ENCODE measurements at places on chromosomes 11 and 22. TPM values are rescaled to one million over a fixed set of nuclear protein-coding genes. Genes with fewer than 3 reads are reported as not detected.

DEAF1 gene
- total RNA-seq, result 23.8 TPM

B4GALNT4 gene
- total RNA-seq, result 0.32 TPM

ALDH3B2 gene
- 206 TPM for total RNA-seq

ZNF215 gene
- total RNA-seq, result 2.2 TPM

SCARF2 gene
- total RNA-seq, result 0.48 TPM

CASTOR1 gene
- 43.7 TPM for total RNA-seq

DNA sequence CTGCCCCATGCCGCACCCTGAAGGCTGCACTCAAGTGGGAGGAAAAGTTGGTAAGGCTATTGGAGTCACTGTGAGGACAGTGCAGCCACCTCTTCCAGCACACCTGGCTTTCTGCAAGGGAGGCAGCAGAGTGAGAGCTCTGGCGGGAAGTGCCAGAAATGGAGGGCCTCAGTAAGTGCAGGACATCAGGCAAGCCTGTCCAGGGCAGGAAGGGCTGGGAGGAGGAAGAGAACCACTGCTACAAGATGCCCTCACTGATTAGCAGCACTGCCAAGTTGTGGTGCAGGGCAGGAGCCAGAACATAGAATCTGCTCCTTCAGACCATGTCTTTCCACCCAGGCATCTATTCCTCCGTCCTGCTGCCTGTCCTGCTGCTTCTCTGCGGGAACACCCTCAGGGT, 61.2 kb upstream of the CLTCL1 start:
- no peak for ATAC-seq

DNA sequence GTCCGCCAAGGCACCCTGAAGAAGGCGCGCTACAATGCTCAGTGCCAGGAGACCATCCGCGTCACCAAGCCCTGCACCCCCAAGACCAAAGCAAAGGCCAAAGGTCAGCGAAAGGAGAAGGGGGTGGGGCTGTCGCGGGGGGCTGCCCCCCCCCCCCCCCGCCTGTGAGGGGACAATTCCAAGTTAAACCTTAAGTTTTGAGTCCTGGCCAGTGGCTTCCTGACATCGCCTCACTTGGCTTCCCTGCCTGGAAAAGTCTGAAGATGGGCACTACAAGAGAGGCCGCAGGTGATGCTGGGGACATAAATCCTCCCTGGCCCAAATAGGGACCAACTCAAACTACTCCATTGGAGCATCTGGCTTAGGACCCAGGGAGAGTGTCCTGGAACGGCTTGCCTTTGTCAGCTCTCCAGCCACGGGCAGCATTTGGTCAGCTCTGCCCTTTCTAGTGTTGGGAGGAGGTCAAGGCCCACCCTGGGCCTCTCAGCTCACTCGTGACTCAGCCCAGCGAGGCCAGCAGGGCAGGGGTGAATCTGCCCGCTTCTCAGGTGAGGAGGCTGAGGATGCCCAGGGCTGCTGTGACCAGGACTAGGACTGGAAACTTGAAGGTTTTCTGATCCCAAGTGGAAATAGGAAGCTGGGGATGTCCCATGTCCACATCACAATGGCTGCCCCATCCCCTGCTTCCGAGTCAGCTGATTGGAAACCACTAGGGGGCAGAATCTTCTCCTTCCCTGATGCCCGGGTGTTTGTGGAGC, 1.4 kb downstream of the MDK start:
- ATAC-seq, result no peak

DNA sequence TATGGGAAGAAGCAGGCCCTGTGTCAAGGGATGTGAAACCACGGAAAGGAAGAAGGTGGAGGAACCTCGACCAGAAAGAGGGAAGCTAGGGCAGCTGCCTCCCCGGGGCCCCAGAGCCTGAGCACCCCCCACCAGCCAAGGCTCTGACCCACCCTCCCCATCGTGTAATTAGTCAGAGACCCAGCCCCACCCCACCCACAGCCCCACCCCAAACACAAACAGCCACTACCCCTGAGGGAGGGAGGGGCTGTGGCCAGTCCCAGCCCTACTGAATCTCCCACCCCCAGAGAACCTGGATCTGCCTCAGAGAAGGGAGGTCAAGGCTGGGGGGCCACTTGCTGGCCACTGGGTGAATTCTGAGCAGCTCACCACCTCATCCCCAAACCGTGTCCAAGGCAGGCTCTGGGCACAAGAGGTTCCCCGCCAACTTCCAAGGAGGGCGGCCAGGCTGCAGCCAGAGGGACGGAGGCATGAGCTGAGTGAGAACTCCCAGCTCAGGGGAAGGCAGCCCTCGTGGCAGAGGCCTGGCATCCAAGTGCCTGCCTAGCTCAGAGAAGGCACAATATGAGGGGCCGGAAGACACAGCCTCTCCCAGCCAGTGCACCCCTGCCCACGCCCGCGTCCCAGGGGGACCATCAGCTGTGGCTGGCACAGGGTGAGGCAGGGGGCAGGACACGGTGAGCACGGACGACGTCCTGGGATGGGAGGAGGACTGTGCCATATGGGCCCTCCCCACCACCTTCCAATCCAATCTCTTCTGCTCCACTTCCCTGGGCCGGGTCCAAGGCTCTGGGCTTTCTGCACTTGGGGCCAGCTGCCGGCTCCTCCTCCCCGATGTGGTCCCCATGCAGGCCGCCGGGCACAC, 2.7 kb downstream of the PLXNB2 start:
- peak; percentile 35 for ATAC-seq

- no peak for ATAC-seq
Observed at GRCh38 chr11:120102050-120102863, 35.7 kb downstream of the TRIM29 start.

DNA sequence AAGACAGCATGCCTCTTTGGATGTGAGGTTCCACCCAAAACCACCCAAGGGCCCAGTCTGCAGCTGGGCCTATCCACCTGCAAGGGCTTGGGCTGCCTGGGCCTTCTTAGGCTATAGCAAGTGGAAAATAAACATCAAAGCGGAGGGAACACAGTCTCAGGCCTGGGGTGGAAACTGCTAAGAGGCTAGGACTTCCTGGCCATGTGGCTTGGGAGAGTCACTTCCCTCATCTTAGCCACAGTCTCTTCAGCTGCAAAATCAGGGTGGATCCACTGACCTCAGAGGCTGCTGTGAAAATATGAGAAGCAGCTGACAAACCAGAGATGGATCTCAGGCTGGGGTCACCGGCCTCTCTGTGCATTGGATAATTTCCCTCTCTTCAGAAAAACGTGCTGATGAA, 30.6 kb upstream of the TFIP11 start:
- ATAC-seq, result no peak

GRCh38 chr11:2569321-2569721, 124.5 kb downstream of the KCNQ1 start:
- no peak for ATAC-seq

- peak; percentile 4 for ATAC-seq
Observed at GRCh38 chr11:62601122-62601371, 618 bp downstream of the MTA2 start.

DNA sequence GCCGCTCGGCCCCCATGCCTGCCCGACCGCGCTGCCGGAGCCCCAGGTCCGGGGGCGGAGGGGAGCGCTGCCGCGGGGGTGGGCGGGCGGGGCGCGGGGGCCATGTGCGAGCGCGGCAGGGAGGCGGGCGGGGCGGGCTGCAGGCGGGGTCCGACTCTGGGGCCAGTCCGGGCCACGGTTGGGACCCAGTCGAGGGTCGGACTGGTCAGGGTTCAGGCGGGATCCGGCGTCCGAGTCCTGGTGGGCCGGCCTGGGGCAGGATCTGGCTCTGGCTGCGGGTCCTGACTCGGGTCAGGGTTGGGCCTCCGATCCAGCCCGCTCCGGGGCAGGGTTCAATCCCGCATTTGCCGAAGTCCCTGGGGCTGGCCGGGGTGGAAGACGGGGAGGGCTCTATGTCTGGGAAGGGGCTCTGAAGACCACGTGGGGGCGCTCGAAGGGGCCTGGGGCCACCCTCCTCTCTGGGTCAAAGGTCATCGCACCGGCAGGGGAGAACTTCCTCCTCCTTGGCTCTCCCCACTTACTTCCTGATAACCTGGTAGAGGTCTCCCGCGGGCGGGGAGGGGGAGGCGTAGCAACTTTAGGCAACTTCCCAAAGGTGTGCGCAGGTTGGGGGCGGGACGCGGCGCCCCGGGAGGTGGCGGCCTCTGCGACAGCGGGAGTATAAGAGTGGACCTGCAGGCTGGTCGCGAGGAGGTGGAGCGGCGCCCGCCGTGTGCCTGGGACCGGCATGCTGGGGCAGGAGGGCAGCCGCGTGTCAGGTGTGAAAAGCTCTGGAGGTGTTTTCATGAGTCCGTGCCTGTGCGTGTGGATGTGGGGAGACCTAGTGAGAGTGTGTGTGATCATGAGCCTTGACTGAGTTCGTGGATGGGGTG, 603 bp downstream of the ESRRA start:
- peak; percentile 19 for ATAC-seq

GRCh38 chr22:46625113-46625842, 5.1 kb downstream of the GRAMD4 start:
- no peak for ATAC-seq

GRCh38 chr11:46015941-46016340, 93.5 kb downstream of the LARGE2 start:
- no peak for ATAC-seq

DNA sequence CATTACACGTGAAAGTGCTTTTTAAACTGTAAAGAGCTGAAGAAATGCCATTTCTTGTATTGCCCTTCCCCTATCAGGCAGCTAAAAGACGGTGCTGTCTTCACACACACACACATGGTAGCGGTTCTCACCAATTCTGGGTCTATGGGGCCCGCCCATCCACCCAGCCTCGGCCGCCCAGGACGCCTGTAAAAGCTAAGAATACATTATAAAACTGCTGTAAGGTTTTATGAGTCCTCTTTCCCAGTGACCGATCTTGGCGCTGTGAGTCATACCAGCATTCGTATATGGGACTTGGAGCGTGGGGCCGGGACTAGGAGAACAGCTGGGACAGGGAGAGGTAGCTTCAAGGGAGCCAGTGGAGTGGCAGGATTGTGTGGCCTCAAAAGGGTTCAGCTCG, 149.7 kb upstream of the CADM1 start:
- no peak for ATAC-seq

DNA sequence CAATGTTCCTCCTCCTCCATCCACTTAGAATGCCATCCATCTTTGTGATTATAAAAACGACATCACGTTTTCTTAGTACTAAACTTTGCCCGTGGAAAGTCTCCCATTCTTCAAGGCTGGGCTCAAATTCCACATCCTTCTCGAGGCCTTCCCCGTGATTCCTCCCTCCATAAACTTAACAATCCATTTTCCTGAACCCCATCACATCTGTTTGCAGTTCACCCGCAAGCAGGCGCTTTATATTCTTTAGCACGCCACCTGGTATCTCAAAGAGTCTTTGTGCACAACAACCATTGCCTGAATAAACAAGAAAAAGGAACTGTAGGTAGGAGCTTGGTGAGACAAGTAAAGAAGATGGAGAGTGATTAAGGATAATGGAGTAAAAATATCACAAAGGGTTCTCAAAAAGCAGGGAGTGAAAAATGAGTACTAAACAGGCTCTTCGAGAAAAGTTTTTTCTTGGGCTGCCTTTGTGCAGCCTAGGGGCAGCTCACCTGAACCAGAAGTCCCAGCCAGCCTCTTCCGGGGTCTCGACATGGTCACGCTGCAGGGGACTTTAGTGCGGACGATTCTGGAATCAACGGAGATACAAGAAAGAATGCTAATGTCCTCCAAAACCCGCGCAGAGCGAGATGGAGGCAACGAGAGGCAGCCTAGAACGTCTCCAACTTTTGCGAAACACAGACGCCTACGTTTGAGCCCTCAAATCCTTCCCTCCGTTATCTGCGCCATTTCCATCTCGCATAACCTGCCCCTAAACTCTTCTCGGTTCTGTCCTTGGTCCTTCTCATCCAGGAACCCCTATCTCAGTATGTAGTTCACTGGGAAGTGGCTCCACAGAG, 585 bp downstream of the THYN1 start:
- ATAC-seq, result peak; percentile 9

DNA sequence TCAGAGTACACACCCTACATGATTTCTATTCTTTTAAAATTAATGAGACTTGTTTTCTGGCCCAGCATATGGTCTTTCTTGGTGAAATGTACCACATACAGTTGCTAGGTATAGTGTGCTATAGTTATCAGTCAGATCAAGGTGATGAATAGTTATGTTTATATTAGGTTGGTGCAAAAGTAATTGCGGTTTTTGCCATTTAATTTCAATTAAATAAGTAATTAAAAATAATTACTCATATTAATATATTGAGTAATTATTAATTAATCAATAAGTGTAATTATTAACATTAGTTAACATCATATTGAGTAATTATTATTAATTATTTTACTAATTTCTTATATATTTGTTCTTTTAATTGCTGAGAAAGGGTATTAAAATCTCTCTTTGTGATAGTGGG, 56.1 kb downstream of the MYEOV start:
- ATAC-seq, result no peak

DNA sequence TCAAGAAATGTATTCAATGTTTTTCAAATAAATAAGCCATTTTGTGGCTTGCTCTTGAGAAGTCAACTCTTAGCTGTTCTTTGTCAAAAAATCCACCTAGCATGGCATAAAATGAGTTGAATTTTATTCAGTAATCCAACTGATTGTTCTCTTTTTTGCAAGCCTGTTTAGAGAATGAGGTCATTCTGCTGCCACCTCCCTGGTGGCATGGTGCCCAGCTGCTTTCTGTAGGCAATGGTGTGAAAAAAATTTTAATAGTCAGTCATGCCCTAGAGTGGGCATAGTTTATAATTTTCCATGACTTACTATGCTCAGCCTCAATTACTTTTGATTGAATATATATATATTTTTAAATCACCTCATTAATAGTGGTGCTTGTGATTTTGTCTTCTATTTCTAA, 177.2 kb downstream of the INSC start:
- no peak for ATAC-seq

GRCh38 chr11:67627812-67628624, 1.7 kb downstream of the NUDT8 start:
- no peak for ATAC-seq

DNA sequence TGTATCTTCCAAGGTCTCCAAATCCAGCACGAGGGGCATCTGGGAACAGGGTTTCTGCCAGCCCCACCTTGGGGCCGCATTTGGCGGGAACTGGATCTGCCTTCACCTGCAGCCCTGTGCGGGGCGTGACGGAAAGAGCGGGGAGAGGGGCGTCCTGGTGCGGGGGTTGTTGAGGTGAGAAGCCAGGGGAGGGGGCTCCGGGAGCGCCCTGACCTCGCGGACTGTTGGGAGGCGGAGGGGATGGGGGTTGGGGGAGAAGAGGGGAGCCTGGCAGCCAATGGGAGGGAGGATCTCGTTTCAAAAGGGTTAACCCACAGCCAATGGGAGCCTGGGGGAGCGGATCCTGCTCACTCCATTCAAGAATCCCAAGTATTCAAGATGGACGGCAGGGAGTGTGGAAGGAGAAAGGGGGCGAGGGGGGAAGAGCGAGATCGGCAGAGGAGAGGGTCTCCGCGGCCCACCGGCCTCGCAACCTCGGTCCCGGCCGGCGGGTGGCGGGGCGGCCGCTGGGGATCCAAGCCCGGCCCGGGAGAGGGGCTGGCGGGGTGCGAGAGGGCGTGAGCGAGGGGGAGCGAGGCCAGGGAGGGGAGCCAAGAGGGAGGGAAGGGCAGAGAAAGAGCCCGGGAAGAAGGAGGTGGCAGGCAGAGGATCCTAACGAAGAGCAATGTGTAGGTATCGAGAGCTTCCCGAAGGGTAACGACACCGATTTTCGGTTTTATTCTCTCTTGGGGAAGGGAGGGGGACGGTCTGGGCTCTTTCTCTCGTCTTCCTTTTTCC, 11.5 kb downstream of the YPEL4 start:
- ATAC-seq, result peak; percentile 69

- peak; percentile 64 for ATAC-seq
Observed at GRCh38 chr22:29225422-29226090, 19.9 kb downstream of the EMID1 start.

Data from esophagus mucosa (tissue), 1 donor.